ENCODE measurements at places on chromosomes 3 and 15.

DNA sequence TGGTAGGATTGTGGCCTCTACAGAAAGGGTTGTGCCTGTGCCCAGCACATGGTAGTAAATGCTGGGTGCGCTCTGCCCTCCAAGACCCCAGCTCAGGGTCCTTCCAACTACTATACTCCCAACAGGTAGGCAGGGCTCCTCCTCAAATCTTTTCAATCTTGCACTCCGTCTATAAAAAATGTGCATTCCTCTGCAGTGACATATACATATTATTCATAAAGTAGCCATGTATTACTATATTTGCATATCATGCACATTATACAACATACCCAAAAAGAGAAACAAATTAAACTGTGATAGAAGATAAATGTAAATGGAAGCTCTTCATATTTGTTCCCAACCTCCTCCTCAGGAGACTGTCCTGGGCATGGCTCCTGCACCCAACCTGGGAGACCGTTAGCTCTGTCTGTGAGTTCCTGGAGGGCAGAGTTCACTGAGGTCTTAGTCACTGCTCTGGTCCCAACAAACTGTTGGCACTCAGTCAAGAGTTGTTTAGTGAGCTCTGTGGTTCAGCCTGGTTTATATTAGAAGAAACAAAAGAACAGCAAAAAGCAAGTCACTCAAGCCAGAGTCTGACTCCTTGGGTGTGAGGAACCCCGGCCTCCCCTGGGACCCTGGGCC lies 47.7 kb upstream of the GRIP2 start:
- peaks cover 3% of the 10 kb centered on the region for H3K27me3 ChIP-seq
- no peak overlapping the region for H3K4me3 ChIP-seq
- no peak for DNase-seq
- no peak overlapping the region for H3K27ac ChIP-seq
- no peaks in the 10 kb centered on the region for H3K4me1 ChIP-seq

- no peak overlapping the region for H3K27ac ChIP-seq
- no peak overlapping the region for H3K4me3 ChIP-seq
- no peak for DNase-seq
- no peaks in the 10 kb centered on the region for H3K27me3 ChIP-seq
- H3K36me3 ChIP-seq, result no peaks in the 10 kb centered on the region
These were observed 11.8 kb upstream of the UACA start for GRCh38 chr15:70775160-70775559.

GRCh38 chr3:80357761-80358160 lies 590.0 kb upstream of the ROBO1 start:
- DNase-seq, result no peak
- H3K27me3 ChIP-seq, result no peaks in the 10 kb centered on the region
- H3K36me3 ChIP-seq, result no peaks in the 10 kb centered on the region
- H3K4me1 ChIP-seq, result no peaks in the 10 kb centered on the region

DNA sequence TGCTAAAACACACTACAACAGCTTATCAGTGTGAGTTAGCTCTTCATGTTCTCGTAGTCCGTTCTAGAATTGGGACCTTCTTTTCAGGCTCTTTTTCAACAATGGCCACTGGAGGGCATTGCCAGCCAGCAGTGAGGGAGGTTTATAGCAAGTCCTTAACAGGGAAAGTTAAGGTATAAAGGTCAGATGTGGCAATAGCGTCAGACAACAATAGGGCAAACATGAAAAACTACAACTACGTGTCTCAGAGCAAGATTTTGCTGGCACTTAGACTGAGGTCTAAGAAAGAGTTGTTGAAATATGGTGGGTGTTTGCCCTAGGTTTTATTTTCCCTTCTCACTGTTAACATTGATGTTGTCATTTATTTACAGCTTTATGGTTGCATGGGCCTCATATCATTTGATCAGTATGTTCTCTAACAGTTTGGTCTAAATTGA lies 161.4 kb downstream of the GMNC start:
- no peak for DNase-seq
- H3K4me1 ChIP-seq, result no peaks in the 10 kb centered on the region
- H3K27ac ChIP-seq, result no peak overlapping the region
- no peaks in the 10 kb centered on the region for H3K27me3 ChIP-seq
- no peak overlapping the region for H3K4me3 ChIP-seq
- H3K36me3 ChIP-seq, result no peaks in the 10 kb centered on the region

DNA sequence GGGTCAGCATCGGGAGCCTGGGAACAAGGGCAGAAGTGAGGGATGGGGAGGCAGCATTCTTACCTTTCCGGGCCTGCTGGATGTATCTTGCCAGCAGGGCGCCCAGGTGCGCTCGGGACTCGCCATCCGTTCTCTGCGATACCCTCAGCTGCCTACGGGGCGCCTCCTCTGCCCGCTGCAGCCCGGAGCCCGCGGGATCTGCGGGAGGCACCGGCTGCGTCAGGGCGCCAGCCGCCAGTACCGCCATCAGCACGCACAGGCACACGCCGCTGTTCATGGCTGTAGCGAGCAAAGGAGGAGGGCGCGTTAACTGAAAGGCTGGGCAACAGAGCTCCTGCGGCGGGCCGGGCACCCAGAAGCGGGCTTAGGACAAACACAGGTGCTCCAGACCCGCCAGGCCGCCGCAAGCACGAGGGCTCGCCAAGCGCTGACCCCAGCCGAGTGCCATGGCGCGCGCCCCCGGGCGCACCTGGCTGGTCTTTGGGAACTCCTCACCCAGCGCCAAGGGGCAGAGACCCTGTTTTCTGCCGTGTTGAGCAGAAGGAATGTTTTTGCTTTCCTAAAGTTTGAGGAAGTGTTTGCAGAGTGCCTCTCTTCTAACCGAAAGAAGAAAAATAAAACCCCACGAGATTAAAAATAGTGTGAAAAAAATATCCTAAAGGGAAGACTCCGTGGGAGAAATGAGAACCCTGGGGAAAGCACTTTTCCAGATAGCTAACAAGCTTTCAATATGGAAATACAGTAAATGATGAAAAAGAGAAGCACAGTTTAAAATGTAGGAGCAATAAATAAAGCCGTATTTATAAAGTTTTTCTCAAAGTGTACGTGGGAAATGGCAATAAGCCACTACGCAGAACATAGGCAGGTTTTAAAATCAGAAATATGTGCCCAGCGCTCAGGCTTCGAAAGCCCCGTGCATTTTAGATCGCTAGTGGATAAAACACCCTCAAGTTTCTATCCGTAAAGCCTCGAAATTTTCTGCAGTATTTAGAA lies 2.3 kb downstream of the CCK start:
- peaks cover 7% of the 10 kb centered on the region for H3K4me1 ChIP-seq
- H3K36me3 ChIP-seq, result no peaks in the 10 kb centered on the region
- H3K4me3 ChIP-seq, result no peak overlapping the region
- DNase-seq, result no peak
- H3K27me3 ChIP-seq, result peaks cover 67% of the 10 kb centered on the region

DNA sequence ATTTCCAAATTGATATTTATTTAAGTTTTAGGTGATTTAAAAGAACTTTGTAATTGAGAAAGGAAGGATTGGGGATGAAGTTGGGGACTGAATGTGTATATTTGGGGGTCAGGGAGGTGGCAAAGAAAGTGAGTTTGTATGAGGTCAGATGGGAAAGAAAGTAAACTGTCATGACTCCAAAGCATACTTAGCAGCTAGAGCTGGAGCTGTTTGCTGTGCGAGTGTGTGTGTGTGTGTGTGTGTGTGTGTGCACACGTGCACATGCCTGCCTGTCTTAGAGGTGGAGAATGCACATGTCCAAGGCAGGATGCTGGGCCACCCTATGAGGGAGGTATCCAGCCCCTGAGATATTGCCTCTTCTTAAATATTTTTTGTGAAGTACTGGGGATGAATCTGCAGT lies 21.0 kb downstream of the BOC start:
- H3K36me3 ChIP-seq, result no peaks in the 10 kb centered on the region
- no peaks in the 10 kb centered on the region for H3K27me3 ChIP-seq
- H3K27ac ChIP-seq, result no peak overlapping the region
- no peak overlapping the region for H3K4me3 ChIP-seq
- DNase-seq, result no peak
- H3K4me1 ChIP-seq, result no peaks in the 10 kb centered on the region

GRCh38 chr15:33086500-33087121 lies 107.9 kb downstream of the FMN1 start:
- H3K4me1 ChIP-seq, result no peaks in the 10 kb centered on the region
- H3K4me3 ChIP-seq, result no peak overlapping the region

DNA sequence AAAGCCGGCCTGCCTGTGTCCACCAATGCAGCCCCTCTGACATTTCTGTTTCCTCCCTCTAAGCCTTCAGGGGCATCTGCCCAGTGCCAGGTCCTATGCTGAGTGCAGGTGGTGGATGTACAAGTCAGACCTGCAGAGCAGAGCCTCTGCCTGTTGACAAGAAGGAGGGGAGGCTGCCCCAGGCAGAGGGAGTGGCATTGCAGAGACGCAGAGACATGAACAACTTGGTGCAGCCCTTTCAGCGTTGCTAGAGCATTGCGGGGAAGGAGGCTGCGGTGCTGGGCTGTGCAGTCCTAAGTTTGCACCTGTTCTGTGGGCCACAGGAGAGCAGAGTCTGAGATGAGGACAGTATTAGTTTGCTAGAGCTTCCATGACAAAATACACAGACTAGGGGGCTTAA lies 65.2 kb downstream of the LSM3 start:
- no peaks in the 10 kb centered on the region for H3K27me3 ChIP-seq
- H3K4me1 ChIP-seq, result no peaks in the 10 kb centered on the region
- no peak overlapping the region for H3K4me3 ChIP-seq
- no peak overlapping the region for H3K27ac ChIP-seq
- no peak for DNase-seq
- H3K36me3 ChIP-seq, result no peaks in the 10 kb centered on the region

- no peak overlapping the region for H3K4me3 ChIP-seq
- H3K36me3 ChIP-seq, result no peaks in the 10 kb centered on the region
- no peak for DNase-seq
- peaks cover 23% of the 10 kb centered on the region for H3K4me1 ChIP-seq
These were observed 2.1 kb upstream of the PCCB start for GRCh38 chr3:136247855-136248590.

DNA sequence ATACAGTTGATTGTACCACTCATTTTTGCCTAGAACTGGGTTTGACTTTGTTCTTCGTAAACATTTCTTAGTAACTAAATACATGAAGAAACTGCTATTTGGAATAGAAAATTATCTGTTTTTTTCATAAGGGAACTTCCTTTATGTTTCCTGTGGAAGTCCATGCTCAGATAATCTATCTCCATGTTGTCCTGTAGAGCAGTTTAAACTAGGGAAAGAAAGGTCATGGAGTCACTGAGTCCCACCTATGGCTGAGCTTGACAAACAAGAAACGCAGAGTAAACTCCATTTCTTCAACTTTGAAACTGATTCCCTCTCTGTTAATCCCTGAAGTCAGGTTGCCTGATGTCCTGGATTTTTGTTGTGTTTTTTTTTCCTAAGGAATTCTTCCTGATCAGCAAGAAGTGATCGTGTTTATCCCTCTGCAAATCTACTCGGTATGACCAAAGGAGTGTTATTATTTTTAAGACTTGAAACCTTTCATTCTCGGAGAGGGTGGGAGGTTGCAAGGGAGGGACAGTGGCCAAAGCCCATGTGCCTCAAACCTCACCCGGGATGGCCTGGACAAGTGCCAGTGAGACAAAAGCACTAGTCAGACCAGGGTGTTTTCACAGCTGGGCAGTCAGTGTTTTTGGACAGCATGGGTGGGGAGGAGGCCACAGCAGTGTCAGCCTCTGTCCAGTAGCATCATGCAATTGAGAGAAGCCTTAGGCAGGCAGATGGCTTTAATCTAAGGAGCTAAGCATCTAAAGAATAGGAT lies 129.8 kb upstream of the PHLDB2 start:
- H3K27ac ChIP-seq, result no peak overlapping the region
- no peak for DNase-seq
- H3K27me3 ChIP-seq, result no peaks in the 10 kb centered on the region
- no peaks in the 10 kb centered on the region for H3K36me3 ChIP-seq

- no peak overlapping the region for H3K4me3 ChIP-seq
- no peak overlapping the region for H3K27ac ChIP-seq
- H3K4me1 ChIP-seq, result no peaks in the 10 kb centered on the region
These were observed 236.8 kb downstream of the OPA1 start for GRCh38 chr3:193829781-193830180.

DNA sequence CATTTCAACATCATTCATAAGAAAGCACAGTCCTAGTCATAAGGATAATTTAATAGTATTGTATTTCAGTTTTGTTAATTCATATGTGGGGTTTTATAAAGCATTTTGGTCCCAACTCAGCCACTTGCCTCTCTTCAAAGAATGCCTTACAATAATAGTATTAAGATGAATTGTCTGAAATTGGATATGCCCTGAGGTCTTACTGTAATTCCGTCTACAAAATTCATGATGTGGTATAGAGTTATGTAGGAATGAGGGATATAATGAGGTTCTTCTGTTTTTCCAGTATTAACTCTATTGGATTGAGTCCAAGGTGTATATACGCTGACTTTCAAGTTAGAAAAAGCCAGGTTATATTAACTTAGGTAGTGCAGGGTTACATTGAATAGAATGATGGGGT lies 177.0 kb downstream of the GOLIM4 start:
- no peaks in the 10 kb centered on the region for H3K27me3 ChIP-seq
- H3K27ac ChIP-seq, result no peak overlapping the region
- no peak for DNase-seq
- no peaks in the 10 kb centered on the region for H3K4me1 ChIP-seq
- H3K4me3 ChIP-seq, result no peak overlapping the region

DNA sequence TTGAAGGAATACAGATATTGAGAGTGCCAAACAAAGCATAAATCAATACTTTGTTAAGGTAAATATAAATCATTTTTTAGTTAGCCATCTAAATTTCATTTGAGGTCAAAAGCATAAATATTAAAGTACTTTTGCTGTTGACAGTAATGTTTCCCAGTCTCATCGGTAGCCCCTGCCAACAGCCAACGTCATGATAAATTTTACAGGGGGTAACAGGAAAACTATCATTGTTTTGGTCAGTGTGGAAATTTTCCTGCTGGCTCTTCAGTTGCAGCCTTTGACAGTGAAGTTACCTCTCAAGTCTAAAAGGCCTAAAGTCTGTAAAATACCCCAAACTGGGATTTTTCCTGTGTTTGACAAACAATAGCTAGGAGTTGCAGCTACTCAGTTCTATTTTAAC lies 37.3 kb upstream of the TTC14 start:
- DNase-seq, result no peak
- H3K27ac ChIP-seq, result no peak overlapping the region
- no peaks in the 10 kb centered on the region for H3K27me3 ChIP-seq
- no peaks in the 10 kb centered on the region for H3K4me1 ChIP-seq
- H3K36me3 ChIP-seq, result no peaks in the 10 kb centered on the region
